ENCODE measurements at places on chromosomes 1 and 21. TPM values are rescaled to one million over a fixed set of nuclear protein-coding genes. Genes with fewer than 3 reads are reported as not detected.

GRCh38 chr1:180252638-180253536 is 22.8 kb downstream of the LHX4 start:
- no peak overlapping the region for H3K27ac ChIP-seq
- no peaks in the 10 kb centered on the region for H3K36me3 ChIP-seq
- H3K4me1 ChIP-seq: no peaks in the 10 kb centered on the region

The S100A8 gene
- total RNA-seq: not detected

DNA sequence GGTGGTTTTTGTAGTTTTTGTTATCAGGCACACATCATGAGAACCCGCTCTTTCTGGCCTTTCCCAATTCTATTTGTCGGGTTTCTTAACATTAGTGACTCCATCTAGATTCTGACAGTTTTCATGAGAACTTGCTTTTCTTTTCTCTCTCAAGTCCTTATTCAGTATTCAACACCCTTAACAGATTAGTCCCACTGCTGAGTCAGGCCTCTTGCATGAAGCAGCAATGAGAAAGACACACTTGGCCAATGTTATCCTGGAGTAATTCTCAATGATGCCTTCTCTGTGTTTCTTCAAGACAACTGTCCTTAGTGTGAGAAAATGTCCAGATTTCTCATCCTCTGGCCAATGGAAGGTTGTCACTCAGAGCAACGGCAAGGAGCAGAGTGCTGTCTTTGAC is 11.3 kb downstream of the FMO2 start:
- no peaks in the 10 kb centered on the region for H3K4me1 ChIP-seq
- H3K36me3 ChIP-seq: no peaks in the 10 kb centered on the region
- H3K27me3 ChIP-seq: no peaks in the 10 kb centered on the region
- no peak overlapping the region for H3K4me3 ChIP-seq
- no peak overlapping the region for H3K27ac ChIP-seq
- no peak for DNase-seq

GRCh38 chr1:47262787-47263413 is 30.9 kb upstream of the TAL1 start:
- no peaks in the 10 kb centered on the region for H3K27me3 ChIP-seq
- H3K4me1 ChIP-seq: no peaks in the 10 kb centered on the region
- peaks cover 60% of the 10 kb centered on the region for H3K36me3 ChIP-seq
- H3K4me3 ChIP-seq: no peak overlapping the region
- DNase-seq: peak; percentile 59

DNA sequence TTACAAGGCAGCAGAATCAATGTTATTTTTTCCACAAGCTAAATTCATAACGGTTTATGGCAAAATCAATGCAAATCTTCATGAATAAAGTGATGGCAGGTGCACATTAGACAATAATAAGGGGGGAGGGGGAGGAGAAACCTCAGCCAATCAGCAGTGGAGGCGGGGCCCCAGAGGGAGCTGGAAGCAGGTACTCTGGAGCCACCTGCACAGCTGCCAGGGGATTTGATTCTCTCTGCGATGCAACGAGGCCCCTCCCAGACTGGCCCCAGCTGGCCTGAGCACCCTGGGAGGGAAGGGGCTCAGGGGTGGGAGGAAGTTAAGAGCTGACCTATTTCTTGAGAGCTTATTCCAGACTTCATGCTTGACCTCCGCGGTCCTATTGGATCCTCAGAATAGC is 127.8 kb upstream of the IGSF21 start:
- H3K4me3 ChIP-seq: no peak overlapping the region
- H3K36me3 ChIP-seq: no peaks in the 10 kb centered on the region
- H3K4me1 ChIP-seq: no peaks in the 10 kb centered on the region
- DNase-seq: no peak
- no peak overlapping the region for H3K27ac ChIP-seq
- peaks cover 27% of the 10 kb centered on the region for H3K27me3 ChIP-seq

DNA sequence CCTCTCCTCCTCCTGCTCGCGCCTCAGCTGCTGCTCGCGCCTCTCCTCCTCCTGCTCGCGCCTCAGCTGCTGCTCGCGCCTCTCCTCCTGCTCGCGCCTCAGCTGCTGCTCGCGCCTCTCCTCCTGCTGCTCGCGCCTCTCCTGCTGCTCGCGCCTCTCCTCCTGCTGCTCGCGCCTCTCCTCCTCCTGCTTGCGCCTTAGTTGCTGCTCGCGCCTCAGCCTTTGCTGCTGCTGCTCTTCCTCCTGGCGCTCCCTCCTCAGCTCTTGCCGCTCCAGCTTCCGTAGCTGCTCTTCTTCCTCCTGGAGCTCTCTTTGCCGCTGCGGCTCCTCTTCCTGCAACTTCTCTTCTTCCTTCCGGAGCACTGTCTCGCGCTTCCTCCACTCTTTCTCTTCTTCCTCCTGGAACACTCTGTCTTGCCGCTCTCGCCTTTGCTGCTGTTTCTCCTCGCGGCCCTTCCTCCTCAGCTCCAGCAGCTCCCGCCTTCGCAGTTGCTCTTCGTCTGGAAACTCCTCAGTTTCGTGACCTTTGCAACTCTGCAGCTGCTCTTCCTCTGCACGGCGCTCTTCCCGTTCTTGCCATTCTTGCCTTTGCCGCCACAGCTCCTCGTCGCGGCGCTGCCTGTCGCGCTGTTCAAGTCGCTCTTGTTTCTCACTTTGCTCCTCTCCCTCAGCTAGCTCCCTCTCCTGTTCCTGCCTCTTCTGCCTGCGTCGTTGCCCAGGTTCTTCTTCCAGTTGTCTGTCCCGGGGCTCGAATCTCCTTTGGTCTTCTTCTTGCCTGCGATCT is 3.0 kb downstream of the TCHH start:
- H3K4me3 ChIP-seq: peak overlapping the region; percentile 25
- peaks cover 30% of the 10 kb centered on the region for H3K4me1 ChIP-seq
- peaks cover 98% of the 10 kb centered on the region for H3K27me3 ChIP-seq
- DNase-seq: peak; percentile 30

GRCh38 chr1:156641761-156642264 is at the start of gene BCAN:
BCAN (plus strand) TSS chr1:156642117; CDS start chr1:156646055, 3,938 bp downstream.
- DNase-seq: no peak
- H3K4me1 ChIP-seq: peaks cover 4% of the 10 kb centered on the region
- peaks cover 86% of the 10 kb centered on the region for H3K27me3 ChIP-seq
- peak within 1 kb of the TSS; percentile 26 for H3K4me3 ChIP-seq
- H3K36me3 ChIP-seq: no peaks in the 10 kb centered on the region

DNA sequence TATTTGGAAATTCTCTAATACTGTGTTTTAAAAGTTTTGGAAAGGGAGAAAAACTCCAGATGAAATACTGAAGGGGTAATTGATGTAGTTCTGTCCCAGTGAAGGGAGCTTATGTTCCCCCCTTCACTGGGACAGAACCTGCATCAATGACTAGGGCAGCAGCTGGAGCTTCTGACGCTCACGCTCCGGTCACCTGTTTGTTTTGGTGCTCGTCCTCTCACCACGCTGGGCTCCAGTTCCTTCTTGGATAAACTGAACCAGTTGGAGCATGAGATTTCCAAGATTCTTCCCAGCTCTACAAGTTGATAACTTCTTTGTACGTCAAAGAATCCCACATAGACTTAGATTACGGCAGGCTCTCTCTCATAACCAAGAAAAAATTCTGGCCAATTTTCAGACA is 51.4 kb upstream of the HNRNPU start:
- no peaks in the 10 kb centered on the region for H3K27me3 ChIP-seq
- no peak overlapping the region for H3K4me3 ChIP-seq
- peaks cover 6% of the 10 kb centered on the region for H3K4me1 ChIP-seq

The MSH4 gene
- 0.59 TPM for total RNA-seq

DNA sequence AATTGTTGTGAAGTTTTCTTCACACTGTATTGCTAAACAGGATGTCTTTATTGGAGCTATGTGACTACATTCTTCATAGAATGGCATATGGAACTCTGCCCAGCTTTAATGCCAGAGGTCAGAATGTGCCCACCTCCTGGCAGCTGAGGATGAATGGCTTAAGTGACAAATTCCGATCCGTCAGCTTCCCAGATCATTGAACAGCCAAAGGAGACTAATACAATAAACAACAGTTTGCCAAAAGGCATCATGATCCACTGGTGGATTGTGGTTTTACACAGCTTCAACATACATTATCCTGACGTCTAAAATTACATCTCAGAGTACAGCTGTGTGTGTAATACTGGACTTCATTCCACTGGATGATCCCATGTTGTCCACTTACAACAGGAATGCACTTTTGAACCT is 68.7 kb upstream of the C1orf105 start:
- no peaks in the 10 kb centered on the region for H3K36me3 ChIP-seq
- peak; percentile 26 for DNase-seq
- no peaks in the 10 kb centered on the region for H3K27me3 ChIP-seq
- peaks cover 44% of the 10 kb centered on the region for H3K4me1 ChIP-seq
- peak overlapping the region; percentile 8 for H3K27ac ChIP-seq

- no peaks in the 10 kb centered on the region for H3K4me1 ChIP-seq
- no peak overlapping the region for H3K27ac ChIP-seq
- no peak overlapping the region for H3K4me3 ChIP-seq
- no peaks in the 10 kb centered on the region for H3K36me3 ChIP-seq
Observed at GRCh38 chr1:3209201-3209600, 140.2 kb downstream of the PRDM16 start.

DNA sequence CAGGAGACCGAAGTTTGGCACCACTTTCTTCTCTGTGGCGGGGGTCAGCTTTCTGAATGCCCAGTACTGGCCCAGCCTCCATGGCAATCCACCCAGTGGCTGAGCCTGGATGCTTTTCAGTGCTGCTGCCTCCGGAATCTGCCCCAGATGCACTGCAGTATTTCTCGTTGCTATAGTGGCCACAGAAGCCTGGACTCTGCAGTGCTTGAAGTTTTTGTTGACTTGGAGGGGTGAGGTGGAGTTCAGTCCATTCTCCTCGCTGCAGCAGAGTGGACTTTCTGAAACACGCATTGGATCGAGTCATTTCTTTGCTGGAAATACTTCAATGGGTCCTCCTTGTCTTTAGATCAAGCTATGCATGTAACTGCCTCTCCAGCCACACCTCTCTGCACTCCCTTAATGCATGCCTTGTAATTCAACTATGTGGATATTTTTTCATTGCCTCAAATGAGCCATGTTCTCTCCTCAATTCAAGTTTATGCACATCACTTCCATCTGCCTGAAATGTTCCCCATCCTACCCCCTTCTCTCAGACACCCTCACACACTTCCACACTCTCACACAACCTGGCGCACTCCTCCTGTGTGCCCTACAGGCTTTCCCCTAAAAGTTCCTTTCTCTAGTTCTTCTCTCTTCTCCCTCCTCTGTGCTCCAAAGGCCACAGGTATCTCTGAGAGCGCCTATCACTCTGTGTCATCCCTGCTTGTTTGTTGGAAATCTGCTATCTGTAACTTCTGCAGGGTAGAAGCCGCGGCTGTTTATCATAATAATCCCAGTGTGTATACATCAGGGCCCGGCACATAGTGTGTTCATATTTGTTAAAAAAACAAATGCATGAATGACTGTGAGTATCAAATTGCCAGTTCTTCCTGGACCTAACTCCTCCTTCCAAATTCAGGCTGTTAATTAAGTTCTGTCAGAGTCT is 16.5 kb downstream of the ADAM30 start:
- H3K36me3 ChIP-seq: no peaks in the 10 kb centered on the region
- no peak overlapping the region for H3K4me3 ChIP-seq
- no peaks in the 10 kb centered on the region for H3K27me3 ChIP-seq
- DNase-seq: no peak

DNA sequence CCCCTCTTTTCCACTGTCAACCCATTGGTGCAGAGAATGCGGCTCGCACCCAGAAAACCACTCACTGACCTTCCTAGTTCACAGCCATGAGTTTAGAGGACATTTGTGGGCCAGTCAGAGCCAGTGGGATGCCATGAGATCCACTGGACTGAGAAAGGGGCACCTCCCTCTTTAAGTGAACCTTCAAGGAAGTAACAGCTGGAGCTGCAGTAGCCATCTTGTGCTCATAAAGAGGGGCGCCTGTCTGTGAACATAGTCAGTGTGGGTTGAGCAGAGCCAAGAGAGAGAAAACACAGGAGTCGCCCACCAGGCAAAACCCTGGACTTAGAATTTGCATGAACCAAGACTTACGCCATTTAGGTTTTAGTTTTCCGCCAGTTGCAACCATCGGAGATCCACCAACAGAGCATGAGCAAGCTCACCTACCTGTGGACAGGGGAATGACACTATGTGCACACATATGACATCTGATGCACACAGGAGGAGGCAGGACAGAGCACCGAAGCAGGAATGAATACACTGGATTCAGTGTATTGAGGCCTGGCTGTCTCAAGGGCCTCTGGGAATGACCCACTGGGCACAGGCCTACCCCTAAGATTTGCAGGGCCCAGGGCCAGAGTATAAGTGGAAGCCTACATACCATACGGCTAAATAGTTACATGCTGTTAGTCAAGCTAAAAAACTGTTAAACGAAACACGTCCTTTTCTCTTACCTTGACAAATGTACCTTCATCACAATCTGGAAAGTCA is 151.6 kb downstream of the GRIK3 start:
- no peaks in the 10 kb centered on the region for H3K4me1 ChIP-seq
- no peak overlapping the region for H3K4me3 ChIP-seq
- H3K36me3 ChIP-seq: no peaks in the 10 kb centered on the region
- H3K27me3 ChIP-seq: peaks cover 4% of the 10 kb centered on the region
- DNase-seq: no peak
- no peak overlapping the region for H3K27ac ChIP-seq

DNA sequence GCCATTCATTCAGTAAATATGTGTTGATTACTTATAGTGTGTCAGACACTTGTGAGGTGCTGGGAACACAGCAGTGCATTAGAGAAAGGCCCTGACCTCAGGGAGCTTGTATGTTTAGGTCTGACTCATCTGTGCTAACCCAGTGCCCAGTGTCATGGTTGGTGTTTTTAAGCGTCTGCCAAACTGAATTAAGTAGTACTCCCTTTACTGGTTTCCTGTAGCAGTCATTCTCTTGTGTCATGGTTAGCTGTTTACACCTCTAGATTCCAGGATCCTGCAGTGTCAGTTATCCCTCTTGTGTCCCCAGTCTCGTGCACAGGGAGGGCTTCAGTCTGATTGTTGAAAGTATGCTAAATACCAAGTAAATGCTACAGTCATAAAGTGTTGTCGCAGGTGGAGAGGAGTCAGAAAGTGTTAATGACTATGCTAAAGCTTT is 14.2 kb downstream of the UCK2 start:
- H3K27me3 ChIP-seq: no peaks in the 10 kb centered on the region
- H3K4me3 ChIP-seq: no peak overlapping the region
- DNase-seq: peak; percentile 23
- H3K27ac ChIP-seq: no peak overlapping the region
- H3K4me1 ChIP-seq: peaks cover 21% of the 10 kb centered on the region

Data from A673 (cell line).